ENCODE measurements at places on chromosomes 5 and 9.

DNA sequence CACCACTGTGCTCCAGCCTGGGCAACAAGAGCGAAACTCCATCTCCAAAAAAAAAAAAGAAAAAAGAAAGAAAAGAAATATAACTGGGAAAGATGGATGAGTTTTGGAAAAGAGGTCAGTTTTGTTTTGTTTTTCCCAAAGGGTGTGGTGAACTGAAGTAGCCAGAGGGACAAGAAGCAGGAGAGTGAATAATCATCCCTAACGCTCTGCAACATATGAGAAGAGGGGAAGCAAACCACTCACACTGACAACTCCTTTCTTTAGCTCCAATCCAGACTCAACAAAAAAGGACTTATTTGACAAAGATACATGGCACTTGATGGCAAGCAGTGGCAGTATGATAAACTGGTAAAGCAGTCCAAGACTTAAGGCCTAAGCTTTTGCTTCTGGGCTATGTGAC, 176.1 kb upstream of the HMHB1 start:
- no peak for DNase-seq

GRCh38 chr9:33082128-33082527, 5.7 kb upstream of the SMU1 start:
- no peak for DNase-seq

DNA sequence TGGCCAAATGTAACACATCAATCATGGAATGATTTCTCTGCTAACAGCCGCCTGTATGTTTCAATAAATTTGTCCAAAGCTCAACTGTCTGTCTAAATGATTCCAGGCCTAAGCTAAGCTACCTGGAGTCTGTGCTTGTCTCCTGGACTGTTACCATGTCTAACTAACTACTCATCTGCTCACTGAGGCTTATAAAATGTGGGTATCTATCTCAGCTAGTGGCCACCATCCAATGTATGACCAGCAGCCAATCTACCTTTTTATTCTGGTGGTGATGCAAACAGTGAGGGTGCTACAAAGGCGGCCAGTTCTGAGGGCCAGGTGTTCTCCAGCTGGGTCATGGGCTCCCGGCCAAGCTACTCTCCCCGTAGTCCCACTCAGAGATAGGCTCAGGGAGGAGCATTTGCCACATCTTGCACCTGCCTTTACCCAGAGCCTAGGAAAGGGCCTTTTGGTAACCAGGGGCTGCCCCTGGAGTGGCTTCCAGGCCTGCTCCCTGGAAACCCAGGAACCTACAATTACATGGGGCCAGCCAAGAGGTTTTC, 59.1 kb downstream of the PFDN1 start:
- DNase-seq: no peak

GRCh38 chr9:117734523-117735314, 30.5 kb downstream of the TLR4 start:
- DNase-seq: no peak

DNA sequence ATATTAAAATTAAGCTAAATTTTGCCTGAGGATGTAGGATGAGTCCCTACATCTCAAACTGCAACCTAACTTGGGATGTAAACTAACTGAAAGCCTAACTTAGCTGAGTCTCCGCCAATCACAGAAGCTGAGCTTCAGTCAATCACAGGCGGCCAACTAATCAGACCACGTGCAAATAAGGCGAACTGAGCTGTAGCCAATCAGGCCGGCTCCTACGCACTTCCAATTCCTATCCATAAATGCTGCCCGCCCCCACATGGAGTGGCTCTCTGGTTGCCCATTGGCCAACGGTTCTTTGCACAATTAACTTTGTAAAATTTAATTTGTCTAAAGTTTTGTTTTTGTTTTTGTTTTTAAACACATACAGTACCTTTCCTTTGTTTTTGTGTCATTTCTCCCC, 13.9 kb upstream of the GPX8 start:
- no peak for DNase-seq

- DNase-seq: no peak
These were observed 880.9 kb upstream of the SEMA6A start for GRCh38 chr5:117455236-117456233.

GRCh38 chr5:56476487-56476856, 243.3 kb upstream of the ANKRD55 start:
- DNase-seq: no peak

Data from NCI-H1930 (cell line).